Stimulated activated CD4-positive, alpha-beta T cell treated with anti-CD3 and anti-CD28 coated beads, Interleukin-4, amount 100 ng/mL, for 4 hours (primary cell): ENCODE measurements at places on chromosomes 7 and 10.

DNA sequence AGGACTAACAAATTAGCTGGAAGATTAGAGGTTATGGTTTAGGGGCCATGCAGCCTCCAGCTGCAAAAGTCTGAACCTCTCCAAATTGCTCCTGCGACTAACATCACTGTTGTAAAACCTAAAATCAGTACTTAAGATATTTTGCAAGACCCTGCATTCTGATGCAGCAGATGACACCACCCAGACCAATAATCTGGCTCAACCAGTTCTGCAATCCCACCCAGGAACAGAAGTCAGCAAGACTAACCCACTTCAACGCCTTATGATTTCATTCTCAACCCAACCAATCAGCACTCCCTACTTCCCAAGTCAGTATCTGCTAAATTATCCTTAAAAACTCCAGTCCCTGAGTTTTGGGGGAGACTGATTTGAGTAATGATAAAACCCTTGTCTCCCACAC, 250.8 kb upstream of the MBL2 start:
- no peak for DNase-seq

- no peak for DNase-seq
Measured at GRCh38 chr10:110397856-110398255, 93.1 kb upstream of the SMNDC1 start.

- no peak for DNase-seq
Measured at GRCh38 chr10:119252051-119252465, 44.7 kb downstream of the GRK5 start.

GRCh38 chr10:70913191-70913892, 25.0 kb upstream of the PCBD1 start:
- DNase-seq: no peak

GRCh38 chr10:113651021-113651420, 12.8 kb downstream of the NRAP start:
- no peak for DNase-seq

GRCh38 chr7:72704894-72705293, 123.1 kb downstream of the TYW1B start:
- DNase-seq: no peak
